Prostate gland (tissue), 2 donors: ENCODE measurements at places on chromosomes 6 and 20. TPM values are rescaled to one million over a fixed set of nuclear protein-coding genes. Genes with fewer than 3 reads are reported as not detected.
A peak's percentile ranks its signal among the peaks of the same experiment; 100 is the strongest.

ZNF831 gene
- 1.1 TPM for total RNA-seq

FAM162B gene
- 5.9 TPM for total RNA-seq

PSORS1C2 gene
- not detected for total RNA-seq

C20orf202 gene
- not detected for total RNA-seq

SLC22A23 gene
- total RNA-seq = 129 TPM

SLC17A3 gene
- total RNA-seq = not detected

PPP1R16B gene
- 1.3 TPM for total RNA-seq

BHLHE23 gene
- total RNA-seq = 4.0 TPM

TUBB2B gene
- 4.5 TPM for total RNA-seq

JPH2 gene
- total RNA-seq = 29.1 TPM

PNPLA1 gene
- 2.0 TPM for total RNA-seq

HEBP2 gene
- total RNA-seq = 95.4 TPM

KCNS1 gene
- total RNA-seq = 0.09 TPM

VNN1 gene
- total RNA-seq = 0.34 TPM

SIRPD gene
- total RNA-seq = not detected

RGS17 gene
- 1.6 TPM for total RNA-seq

PRSS16 gene
- total RNA-seq = 15.2 TPM

CDH4 gene
- 2.2 TPM for total RNA-seq

- no peak for DNase-seq
These were observed 13.0 kb downstream of the ATRN start for GRCh38 chr20:3483784-3484183.

GRCh38 chr20:44714102-44714700 lies 968 bp upstream of the CCN5 start:
- peak; percentile 41 for DNase-seq

- no peak for DNase-seq
These were observed 217.1 kb upstream of the MARCKS start for GRCh38 chr6:113640051-113640450.

GRCh38 chr6:144711661-144712060 lies 426.5 kb downstream of the UTRN start:
- DNase-seq = no peak

DNA sequence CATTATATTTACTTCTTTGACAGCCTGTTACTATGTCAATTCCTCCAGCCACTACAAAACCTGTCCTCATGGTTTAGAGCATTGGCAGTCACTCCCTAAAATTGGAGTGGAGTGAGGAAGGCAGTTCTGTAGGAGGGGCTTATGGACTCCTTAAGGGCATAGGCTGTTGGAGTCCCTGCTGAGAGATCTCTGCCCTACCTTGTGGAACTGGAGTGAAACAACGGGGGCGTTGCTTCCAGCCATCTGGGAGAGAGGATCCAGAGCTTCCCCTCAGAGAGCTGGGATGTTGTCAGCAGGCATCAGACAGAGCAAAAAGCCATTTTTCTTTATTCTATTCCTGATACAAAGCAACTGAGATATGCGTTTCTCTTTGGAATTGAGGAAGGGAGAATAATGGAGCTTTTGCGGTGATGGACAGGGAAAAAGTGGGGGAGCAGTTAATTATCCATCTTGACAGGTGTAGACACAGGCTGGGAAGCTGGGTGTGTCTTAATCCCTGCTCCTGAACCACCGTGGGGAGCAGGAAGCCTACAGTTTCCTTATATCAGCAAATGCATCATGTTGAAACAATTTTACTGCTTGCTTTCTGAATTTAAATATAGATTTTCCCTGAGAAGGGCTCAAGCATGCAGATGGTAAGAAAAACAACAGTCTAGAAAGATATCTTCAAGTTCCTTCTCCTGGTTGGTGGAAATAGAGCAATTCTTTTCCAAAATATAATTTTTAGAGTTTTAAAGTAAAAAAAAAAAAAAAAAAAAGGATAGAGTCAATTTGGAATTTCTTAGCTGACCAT lies 402.5 kb downstream of the PLCB1 start:
- no peak for DNase-seq

- DNase-seq = no peak
These were observed 2.1 kb downstream of the BTN1A1 start for GRCh38 chr6:26502165-26502564.

- DNase-seq = no peak
These were observed 29.2 kb upstream of the SMOC2 start for GRCh38 chr6:168411793-168412192.

DNA sequence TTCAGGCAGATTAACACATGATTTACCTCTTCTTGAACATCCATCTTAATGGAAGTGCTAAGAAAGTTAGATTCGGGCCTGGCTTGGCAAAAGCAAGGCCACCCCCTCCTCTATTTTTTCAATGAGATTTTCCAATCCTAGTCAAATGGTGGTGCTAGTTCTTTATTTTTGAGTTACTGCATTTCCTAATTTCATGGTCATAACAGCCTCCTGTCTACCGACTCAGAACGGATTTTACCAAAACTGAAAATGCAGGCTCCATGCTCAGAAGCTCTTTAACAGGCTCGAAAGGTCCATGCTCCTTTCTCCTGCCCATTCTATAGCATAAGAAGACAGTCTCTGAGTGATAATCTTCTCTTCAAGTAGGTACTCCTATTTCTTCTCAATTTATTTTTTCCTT lies 117.2 kb upstream of the ESR1 start:
- no peak for DNase-seq

GRCh38 chr6:89888138-89888514 lies 6.1 kb upstream of the GJA10 start:
- DNase-seq = no peak

DNA sequence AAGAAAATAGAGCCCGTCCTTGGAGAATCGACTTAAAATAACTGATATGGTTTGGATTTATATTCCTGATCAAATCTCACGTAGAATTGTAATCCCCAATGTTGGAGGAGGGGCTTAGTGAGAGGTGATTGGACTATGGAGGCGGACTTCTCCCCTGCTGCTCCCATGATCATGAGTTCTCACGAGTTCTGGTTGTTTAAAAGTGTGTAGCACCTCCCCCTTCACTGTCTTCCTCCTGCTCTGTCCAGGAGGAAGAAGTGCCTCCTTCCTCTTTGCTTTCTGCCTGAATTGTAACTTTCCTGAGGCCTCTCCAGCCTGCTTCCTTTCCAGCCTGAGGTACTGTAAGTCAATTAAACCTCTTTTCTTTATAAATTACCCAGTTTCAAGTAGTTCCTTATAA lies 529.2 kb downstream of the HAO1 start:
- no peak for DNase-seq

- no peak for DNase-seq
These were observed 8.4 kb downstream of the RBBP8NL start for GRCh38 chr20:62418709-62419487.

- DNase-seq = no peak
These were observed 186.2 kb downstream of the CDH26 start for GRCh38 chr20:60144404-60144803.

GRCh38 chr6:39530201-39530759 lies 194.9 kb downstream of the KIF6 start:
- DNase-seq = no peak

DNA sequence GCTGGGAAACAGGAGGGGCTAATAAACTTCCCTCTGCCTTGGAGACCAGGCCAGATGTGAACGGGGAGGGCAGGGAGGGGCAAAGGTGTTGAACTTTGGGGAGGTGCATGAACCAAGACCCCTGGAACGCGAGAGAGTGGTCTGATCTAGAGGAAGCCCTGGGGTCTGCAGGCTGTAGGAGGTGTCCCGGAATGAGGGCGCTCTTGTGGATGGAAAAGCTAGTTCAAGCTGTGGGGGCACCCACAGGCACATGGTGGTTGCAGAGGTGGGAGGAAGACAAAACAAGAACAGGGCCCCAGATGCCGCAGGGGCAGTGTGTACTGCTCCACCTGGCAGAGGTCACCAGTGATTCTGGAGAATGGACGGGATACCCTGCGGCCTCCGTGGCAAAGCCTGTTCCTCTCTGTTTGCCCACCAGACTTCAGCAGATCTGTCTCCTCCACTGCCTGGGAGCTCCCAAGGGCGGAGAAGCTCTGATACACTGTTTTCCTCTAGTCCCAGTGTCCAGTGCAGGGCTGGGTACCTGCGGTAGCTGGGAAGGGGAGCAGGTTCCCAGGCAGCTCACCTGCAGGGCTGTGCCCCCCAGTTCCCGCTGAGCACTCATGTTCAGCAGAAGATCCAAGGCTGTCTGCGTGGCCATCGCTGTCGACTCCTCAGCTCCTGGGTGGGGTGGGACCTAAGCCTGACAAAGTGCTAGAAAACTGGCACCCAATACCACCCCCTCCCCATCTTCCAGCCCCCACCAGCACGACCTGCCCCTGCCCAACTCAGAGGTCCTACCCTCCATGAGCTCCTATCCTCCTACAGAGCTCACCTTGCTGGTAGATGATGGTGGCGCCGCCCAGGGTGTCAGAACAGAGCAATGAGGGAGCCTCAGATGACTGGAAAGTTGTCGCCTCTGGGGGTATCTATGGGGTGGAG lies 14.7 kb downstream of the ZNF335 start:
- DNase-seq = no peak

- no peak for DNase-seq
These were observed 35.4 kb downstream of the CYP24A1 start for GRCh38 chr20:54138427-54138826.

DNA sequence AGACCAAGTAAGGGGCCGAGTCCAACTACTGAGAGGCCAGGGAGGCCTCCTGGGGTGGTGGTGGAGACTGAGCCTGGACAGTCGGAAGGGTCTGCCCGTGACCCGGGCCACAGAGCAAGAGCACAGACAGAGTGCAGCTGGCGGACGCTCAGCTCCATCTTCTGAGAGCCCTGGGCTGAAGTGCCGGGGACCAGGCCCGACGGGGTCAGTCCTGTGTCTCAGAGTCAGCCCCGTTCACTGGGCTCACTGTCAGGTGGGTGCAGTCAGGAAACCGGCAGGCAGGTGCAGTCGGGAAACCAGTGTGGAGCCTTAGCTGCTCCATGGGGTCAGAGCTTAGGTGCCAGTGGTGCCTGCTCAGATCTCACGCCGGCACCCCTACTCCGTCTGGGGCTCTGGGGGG lies 76.5 kb downstream of the WDR27 start:
- no peak for DNase-seq

DNA sequence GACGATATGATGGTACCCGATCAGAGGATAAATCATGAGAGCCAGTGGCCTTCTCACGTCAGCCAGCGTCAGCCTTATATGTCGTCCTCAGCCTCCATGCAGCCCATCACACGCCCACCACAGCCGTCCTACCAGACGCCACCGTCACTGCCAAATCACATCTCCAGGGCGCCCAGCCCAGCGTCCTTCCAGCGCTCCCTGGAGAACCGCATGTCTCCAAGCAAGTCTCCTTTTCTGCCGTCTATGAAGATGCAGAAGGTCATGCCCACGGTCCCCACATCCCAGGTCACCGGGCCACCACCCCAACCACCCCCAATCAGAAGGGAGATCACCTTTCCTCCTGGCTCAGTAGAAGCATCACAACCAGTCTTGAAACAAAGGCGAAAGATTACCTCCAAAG lies 122.2 kb downstream of the TMEM242 start:
- no peak for DNase-seq

DNA sequence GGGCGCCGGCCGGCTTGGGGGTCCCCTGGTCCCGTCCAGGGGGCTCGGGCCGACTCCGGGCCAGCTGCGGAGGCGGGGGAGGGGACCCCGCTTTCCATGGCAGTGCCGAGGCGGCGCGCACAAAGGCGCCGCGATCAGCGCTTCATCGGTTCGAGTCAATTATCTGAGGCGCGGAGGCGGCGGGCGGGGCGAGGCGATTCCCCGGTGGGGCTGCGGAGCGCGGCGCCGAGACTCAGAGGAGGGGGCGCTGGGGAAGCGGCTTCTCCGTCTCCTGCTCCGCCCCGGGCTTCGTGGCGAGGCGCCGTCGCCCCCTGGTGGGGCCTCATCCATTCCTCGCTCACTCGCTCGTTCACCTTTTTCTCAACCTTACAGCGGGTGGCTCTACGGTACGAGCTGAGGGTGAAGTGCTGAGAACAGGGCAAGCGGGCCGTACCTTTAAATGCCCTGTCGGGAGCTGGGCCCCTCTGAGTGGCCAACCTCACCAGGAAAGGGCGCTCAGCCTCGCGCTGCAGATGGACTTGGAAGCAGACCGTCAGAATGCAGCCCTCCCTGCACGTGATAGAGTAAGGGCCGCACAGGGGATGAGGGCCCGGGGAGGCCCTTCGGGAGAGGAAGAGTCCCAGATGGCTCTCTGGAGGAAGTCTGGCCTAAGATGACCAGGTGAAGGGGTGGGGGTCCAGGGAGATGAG lies 39.9 kb downstream of the SLC52A3 start:
- peak; percentile 52 for DNase-seq

DNA sequence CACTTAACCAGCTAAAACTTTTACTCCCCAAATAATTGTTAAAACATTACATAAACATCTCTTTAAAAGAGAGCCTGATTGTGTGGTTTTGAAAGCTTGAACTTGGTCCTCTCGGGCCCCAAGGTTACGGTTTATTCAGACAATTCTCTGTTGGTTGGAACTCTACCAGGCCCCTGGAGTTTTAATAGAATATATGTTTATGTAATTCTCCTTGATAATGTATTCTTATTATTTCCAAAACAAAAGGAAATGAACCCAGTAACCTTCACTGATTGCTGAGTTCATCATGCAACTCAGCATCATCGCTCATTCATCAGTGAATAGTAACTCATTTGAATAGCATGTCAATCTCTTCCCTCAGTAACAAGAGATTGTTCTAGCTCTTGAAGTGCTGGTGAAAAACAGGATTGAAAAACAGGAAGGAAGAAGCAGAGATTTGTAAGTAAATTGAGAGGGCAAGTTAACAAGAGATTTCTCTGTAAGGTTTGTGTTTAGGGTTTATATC lies 464.5 kb upstream of the MARCKS start:
- no peak for DNase-seq

DNA sequence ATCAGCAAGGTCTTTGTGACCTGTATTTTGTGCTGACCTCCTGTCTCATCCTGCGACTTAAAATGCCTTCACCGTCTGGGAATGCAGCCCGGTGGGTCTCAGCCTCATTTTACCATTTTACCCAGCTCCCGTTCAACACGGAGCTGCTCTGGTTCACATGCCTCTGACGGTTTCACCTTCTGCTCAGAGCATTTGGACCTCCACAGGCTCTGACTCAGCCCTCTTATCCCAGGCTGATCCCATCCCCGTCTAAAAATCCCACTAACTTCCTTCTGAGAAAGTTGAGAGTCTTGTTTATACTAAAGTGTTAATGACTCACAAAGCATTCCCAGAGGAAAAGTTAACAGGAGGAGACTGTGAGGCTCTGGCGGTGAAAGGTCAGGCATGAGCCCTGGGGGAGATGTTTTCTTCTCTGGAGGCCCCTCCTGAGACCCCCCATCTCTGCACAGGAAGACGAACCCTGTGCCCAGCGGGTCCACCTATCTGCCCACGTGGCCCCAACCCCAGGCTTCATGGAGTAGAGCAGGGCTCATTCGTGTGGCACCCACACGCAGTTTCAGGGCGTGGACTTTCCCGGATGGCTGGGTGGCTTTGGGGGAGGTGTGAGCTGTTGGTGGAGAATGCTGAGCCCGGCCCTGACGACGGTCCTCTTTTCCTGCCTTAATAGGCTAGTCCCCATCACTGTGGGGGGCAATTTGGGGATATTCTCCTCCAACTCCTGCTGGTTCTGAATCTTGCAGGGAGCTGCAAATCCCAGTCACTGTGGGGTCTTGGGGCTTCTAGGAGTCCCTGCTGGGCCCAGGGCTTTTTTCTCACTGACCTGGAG lies 3.3 kb upstream of the BIRC7 start:
- no peak for DNase-seq
